ENCODE measurements at places on chromosomes 3 and 15.

DNA sequence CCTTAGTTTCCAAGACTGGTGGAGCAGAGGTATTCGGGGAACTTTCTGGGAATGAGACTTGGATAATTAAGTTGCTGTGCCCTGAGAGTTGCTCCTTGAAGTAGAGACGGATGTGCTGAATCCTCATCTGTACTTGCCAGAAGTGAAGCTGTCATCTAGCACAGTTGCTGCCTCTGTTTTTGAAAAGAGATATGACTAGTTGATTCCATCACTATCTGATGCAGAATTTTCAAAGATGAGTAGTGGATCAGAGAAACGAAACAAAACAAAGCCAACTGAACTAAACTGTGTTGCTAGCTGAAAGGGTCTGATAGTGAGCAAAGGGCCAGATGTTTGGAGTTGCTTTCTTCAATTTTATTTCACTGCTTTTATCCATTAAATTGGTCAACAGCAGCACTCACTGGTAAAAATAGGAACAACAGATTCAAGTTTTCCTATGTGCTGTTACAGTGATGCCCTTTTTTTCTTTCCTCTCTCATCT lies 52.7 kb downstream of the MITF start:
- no peak for DNase-seq

- no peak for DNase-seq
Measured at GRCh38 chr15:51307325-51307724, 31.1 kb downstream of the CYP19A1 start.

- DNase-seq, result no peak
Measured at GRCh38 chr3:157408499-157409149, 28.0 kb upstream of the PTX3 start.

DNA sequence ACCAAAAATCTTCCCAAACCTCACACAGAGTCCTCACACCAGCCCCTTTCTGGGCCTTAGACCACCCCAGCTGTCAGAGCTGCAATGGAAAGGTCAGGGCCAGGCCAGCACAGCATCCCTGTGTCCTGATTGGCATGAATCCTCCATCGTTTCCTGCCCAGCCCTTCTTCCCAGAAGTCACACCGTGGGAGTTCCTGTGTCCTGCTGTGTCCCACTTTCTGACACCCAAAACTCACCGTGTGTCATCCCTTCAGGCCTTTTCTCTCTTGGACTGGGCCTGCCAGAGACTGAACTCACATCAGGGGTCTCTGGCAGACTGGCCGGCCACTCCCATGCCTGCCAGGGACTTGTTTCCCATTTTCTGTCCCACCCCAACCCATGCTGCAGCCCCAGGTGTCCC lies 32.5 kb upstream of the CHRNB4 start:
- no peak for DNase-seq

GRCh38 chr15:37490707-37491106 lies 390.4 kb upstream of the MEIS2 start:
- no peak for DNase-seq

GRCh38 chr3:115095236-115095635 lies 51.9 kb downstream of the ZBTB20 start:
- DNase-seq, result no peak

- no peak for DNase-seq
Measured at GRCh38 chr3:132285620-132285945, 31.6 kb upstream of the ACP3 start.

GRCh38 chr15:44489464-44489863 lies 47.5 kb upstream of the EIF3J start:
- DNase-seq, result peak; percentile 38

DNA sequence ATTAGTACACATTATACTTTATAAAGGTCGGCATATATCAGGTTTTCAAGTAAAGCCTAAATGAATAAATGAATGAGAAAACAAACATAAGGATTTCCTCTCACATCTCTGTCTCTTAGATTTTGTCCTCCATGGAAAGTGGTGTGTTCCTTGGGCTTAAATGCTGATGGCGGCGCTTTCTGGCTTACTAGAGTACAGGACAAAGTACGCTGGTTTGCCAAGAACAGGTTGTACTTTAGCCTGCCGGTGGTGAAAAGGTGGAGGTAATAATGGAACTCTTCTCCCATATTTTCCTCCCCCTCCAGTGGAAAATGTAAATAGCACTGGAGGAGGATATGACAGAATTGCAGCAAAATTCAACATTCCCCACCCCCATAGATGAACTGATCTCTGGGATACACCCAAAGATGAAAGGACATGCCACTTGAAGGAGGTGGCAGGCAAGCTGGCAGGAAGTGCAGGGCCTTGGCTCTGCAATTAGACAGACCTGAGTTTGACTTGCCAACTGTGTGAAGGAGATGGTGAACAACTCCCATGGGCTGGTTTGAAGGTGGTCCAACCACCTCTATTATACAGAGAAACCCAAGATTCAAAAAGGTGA lies 29.3 kb downstream of the CEP152 start:
- no peak for DNase-seq

- no peak for DNase-seq
Measured at GRCh38 chr3:123658852-123659206, 74.0 kb upstream of the HACD2 start.

- DNase-seq, result peak; percentile 74
Measured at GRCh38 chr15:91271565-91272153, 171.6 kb downstream of the SV2B start.
